ENCODE measurements at places on chromosomes 16 and 17.

- DNase-seq: no peak
Measured at GRCh38 chr17:43803758-43804157, 23.5 kb downstream of the CFAP97D1 start.

DNA sequence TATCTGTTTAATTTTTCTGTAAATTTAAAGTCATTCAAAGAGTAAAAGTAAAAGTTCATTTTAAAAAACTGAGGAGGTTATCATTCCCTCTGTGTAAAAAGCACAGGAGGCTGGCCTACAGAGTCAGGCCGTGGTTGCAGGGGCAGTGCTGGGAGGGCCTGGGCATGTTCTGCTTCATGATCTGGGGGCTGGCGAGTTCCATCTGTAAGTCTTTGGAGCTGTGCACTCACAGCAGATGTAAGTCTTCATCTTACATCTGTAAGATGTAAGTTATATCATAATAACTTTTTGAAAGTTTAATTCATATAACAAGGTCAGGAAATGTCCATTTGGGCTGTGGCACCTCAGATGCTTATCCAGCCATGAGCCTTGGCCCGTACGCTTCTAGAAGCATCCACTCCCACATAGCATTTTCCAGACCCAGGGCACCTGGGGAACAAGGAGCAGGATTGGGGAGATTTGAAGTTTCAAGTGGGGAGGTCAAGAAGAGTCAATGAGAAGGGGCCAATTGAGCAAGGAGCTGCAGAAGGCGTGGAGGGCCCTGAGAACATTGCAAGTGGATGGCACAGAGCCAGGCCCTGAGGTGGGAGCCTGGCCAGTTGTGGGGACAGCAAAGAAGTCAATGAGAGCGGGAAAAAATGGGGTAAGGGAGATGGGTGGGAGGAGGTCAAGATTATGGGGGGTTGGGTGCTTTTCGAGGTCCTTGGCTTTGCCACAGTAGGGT lies 54.1 kb downstream of the TNFRSF13B start:
- peak; percentile 60 for DNase-seq

DNA sequence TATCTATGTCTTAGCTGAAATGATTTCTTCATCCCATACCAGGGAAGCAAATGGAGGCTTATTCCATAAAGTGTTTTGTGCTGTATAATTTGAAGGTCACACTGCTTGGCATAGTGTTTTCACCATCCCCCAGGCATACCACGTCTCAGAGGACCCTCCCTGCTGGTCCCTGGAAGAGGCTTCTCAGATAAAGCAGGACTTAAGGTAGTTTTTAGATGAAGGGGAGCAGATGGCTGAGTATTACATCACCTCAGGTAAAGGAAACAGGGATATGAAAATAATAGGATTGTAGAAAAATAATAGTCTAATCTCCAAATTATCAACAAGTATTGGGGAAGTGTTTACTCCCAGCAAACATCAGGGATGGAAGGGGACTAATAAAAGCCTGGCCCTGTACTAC lies 7.3 kb upstream of the SMG1 start:
- DNase-seq: no peak

DNA sequence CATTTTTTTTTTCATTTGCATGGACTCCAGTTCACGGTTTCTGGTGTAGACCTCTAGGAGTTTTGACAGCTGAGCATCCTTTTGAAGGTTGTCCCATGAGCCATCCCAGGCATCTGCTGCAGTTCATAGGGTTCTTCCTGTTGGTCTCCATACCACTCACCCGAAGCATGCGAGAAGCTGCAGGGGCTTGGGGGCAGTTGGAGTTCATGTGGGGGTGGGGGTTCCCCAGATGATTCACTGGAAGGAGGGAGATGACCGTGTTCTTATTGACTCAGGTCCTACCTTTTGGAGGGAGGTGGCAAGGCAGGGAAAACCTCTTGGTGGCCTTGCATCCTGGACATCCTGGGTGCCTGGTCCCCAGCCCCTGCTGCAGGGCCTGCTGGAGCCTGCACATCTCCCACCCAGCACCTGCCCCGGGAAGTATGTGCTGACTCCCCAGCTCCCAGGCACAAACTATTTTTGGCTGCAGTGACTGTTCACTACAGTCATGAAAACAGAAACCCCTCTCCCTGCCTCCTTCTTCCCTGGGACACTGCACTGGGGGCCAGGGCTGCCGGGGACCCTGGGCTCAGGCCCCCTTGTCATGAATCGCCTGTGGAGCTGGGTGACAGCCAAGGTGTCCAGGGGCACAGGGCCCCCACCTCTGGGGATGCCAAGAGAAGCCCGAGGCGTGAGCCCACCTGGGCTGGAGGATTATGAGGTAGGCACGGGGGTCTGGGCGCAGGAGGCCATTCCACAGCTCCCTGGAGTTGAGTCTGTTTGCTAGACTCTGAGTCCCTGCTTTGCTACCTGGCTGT lies 64.9 kb upstream of the LGALS9 start:
- no peak for DNase-seq

DNA sequence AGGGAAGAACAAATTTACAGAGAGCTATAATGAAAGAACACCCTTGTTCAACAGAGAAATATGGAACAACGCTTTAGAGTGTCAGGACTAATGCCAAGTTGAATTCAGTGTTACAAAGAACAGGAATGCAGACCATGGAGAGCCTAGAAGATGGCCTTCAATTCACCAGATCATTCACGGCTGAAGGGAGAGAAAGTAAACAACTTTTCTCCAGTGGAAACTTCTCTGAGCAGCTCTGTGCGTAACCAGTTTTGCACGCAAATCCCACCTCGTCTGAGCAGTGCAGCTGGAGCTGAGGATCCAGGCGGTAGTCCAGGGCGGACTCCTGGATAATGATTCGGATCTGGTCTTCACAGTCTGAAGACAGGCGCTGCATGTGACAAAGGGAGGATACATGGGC lies 40.5 kb upstream of the CLEC18B start:
- DNase-seq: no peak

- peak; percentile 67 for DNase-seq
Measured at GRCh38 chr17:50027172-50027880, 28.6 kb upstream of the ITGA3 start.

DNA sequence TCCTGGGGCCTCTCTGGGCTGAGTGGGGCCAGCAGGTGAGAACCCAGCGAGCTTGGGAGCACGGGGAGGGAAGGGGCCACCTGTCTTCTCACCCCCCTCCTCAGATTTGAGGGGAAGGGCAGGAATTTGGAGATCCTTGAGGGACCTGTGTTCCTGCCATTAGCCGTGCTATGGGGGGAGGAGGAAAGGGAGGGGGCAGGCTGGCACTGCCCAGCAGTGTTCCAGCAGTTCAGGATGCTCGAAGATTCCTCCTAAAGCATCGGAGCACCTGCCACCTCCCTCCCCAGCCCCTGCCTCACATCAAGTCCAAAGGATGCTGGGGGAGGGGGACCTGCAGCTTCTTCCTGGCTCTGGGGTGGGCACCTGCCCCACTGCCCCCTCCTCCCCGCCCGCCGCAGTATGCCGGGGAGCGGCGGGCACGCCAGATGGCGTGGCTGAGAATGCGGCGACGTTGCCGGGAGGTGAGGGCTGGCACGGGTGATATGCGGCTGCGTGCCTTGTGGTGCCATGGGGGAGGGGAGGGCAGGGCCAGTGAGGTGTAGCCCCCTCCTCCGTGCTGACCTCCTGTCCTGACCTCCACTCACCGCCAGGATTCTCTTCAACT lies 4.7 kb upstream of the NEUROD2 start:
- DNase-seq: no peak

- DNase-seq: no peak
Measured at GRCh38 chr17:39062846-39063680, 88.4 kb downstream of the PLXDC1 start.

GRCh38 chr17:51166198-51166986 lies at the start of gene NME2:
Gene NME2 (plus strand): TSS chr17:51166411. CDS start chr17:51166831, 420 bp downstream.
- DNase-seq: peak; percentile 90

GRCh38 chr16:9798474-9798873 lies 383.8 kb downstream of the GRIN2A start:
- no peak for DNase-seq

DNA sequence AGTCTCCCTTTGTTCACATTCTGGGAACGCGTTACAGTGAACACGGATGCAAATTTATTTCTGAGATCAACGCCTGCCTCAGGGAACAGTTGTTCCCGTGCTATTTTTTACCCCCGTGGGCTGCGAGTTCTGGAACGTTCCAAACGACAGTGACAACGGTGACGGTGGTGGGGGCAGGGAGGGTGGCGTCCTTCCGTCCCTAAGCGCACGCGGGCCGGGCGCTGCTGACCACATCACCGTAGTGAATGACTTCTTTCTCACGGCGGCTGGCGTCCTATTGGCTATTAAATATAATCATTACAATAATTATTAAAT lies 45.1 kb upstream of the SSTR5 start:
- no peak for DNase-seq

GRCh38 chr17:68422821-68423220 lies 34.5 kb downstream of the WIPI1 start:
- no peak for DNase-seq
